GM12864 (cell line): ENCODE measurements at places on chromosomes 7 and 10.

DNA sequence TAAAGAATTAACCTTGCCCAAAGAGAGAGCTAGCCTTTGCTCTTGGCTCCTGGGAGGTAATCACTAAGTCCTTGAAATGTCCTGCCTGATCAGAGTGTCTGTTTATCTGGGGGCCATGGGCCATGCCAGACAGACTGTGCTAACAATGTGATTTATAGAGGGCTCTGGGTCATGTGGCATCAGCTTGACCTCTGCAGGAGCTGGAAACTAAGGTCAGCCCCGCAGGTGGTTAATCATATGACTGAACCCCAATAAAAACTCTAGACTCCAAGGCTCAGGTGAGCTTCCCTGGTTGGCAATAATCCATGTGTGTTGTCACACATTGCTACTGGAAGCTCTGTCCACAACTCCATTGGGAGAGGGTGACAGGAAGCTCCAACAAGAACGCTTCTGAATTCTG lies 47.5 kb downstream of the NDUFB2 start:
- DNase-seq, result no peak

GRCh38 chr10:116723428-116724281 lies 18.7 kb downstream of the HSPA12A start:
- no peak for DNase-seq

- DNase-seq, result no peak
These were observed 145.9 kb downstream of the ARID5B start for GRCh38 chr10:62047228-62047892.

- DNase-seq, result no peak
These were observed 74.2 kb upstream of the TMEM168 start for GRCh38 chr7:112864380-112864779.

DNA sequence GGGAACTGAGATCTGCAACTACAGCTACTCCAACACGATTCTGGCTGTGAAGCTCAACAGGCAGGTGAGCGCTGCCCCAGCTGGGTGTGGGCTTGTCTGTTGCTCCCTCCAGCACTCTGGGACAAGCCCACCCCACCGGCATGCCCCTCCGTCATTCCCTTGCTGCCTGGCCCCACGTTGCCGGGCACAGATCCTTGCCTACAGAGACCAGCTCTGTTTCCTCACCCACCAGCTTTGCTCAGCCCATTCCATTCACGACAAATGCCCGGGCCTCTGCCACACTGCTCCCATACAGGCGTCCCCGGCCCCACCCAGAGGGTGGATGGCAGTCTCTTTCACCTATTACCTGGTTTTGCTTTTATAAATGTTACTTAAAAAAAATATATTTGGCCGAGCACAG lies 24.6 kb downstream of the WIPI2 start:
- no peak for DNase-seq

DNA sequence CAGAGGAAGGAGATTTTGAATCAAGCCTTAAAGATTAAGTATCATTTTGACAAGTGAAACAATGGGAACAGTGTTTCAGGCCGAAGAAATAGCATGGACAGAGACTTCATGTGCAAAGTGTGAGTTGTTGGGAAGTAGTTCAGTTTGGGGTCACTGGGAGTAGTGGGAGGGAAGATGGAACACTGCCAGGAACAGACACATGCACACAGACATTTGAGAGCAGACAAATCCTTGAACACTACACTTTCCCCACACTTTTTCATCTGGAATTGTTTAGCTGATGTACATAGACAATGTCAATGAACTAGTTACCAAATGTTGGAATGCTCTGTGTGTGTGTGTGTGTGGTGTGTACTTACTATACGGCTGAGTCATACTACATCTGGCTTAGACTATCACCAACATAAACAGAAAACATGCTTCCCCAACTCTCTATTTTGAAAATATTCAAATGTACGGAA lies 52.4 kb upstream of the LRRC17 start:
- no peak for DNase-seq

DNA sequence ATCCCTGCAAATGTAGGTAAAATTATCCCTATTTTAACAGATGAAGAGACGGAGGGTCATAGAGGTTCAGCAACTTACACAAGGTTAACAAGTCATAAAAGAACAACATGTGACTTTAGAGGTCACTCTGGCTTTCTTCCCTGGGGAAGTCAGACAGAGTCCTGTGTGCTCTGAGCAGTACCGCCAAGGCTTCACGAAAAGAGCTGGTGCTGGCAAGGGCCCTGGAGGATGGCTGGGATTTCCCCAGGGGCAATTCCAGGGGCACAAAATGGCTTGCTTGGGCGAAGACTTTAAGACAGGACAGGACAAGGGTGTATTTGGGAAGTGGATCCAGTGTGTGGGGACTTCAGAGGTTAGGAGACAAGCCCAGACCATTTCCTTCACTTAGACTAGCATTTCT lies 144.1 kb downstream of the PIP4K2A start:
- no peak for DNase-seq

DNA sequence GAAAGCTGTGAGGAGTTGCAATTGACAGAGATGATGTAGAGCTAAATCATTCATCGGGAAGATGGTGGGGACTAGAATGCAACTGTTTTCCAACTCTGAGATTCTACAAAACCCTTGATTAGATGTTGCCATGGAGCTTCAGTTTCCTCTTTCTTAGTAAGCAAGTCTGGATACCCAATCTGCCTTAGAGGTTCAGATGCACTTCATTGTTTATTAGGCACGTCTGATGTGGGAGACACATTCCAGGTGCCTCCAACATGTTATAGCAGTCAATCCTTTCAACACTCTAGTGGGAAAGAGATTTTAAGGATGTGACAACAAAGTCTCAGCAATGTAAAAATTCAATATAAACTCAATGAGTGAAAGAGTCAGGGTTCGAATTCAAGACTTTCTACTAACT lies 291.3 kb upstream of the PHYHIPL start:
- no peak for DNase-seq

- DNase-seq, result no peak
These were observed 8.4 kb downstream of the FAM237B start for GRCh38 chr7:90312745-90313144.

DNA sequence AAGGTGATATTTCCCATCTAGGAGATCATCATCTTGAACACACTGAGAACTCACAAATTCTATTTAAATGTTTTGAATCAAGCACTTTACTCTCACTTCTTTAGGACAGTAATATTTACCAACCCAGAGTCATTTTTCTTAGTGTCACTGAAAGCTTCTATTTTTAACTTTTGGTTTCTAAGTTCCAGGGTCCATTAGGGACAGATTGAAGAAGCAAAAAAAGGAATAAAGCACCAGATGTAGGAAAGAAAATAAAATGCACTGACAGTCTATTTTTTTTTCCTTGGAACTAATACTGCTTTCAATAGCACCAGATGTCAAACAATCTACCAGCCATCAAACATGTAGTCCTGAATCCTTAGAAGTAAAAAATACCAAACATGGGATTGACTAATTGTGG lies 526.7 kb upstream of the LRRN3 start:
- no peak for DNase-seq

DNA sequence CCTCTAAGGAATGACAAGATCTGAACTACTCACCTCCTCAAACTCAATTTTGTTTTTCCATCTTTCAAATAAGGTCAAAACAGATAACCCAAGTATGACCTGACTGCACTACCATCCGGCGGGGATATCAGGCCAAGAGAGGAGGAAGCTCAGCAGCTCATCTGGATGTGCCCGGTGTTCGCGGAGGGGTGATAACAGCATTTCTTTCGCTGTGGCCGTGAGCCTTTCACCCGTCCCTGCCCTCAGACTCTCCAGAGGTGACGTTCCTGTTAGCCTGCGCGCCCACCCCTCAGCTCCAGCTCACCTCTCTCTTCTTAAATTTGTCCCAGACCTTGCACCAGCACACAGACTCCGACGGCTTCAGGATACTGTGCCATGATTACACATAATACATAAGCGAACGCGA lies 526 bp downstream of the ZNF248 start:
- DNase-seq, result no peak

DNA sequence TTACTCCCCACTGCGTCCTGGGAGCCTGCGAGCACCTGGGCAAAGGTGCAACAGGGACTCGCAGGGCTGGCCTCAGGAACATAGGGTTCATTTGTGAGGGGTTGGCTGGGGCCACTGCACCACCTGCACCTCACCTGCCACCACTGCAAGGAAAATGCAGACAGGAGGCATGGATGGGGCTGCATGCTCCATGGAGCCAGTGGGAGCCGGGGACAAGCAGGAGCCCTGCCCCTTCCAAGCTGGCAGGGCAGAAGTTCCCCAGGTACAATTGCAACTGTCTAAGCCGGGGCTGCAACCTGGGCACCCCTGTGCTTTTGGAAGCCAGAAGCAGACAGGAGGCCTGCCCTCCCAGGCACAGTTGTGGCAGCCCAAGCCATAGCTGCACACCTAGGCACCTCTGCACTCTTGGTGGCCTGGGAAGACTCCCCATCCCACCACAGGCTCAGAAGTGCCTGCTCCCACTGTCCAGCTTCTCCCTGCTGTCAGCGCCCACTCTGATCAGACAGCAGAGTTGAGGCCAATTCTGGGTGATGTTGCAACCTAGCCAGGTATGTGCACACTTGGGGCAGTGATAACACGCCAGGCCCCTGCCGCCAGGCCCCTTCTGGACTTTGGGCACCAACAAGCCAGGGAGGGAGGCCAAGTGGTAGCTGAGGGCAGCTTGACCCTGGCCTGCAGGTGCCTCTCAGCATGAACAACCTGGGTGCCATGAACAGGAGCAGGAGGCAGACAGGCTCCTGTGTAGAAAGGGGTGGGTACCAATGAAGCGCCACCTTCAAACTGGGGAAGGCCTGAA lies 58.2 kb downstream of the TMEM106B start:
- DNase-seq, result no peak

DNA sequence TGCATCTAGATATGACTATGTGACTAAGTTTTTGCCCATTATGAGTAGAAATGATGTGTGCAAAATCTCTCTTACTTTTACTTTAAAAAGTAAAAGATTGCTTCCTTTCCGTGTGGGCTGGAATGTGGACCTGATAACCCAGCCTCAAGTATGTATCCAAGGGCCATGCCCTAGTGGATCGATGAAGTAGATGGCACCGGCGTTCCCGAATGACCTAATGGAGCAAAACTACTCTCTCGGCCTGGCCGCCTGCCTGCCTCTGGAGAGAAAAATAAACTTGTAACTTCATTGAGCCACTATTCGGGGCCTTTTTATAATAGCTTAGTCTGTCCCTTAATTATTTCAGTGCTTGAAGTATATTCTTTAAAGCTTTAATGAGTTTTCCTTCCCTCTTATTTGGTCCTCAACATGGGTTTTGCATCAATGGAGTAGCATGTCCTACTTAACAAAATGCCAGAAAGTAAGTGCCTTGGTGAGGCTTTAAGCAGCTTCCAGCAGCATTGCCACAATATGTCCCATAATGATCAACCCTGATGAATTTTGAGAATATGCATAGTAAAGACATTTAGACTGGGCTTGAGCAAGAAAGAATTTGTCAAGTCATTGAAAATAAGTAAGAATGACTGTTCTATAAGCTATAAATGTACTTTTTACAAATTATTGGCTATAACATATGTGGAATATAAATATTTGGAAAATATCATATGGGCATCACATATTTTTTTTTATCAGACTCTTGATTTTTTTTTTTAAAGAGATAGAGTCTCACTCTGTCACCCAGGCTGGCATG lies 61.4 kb downstream of the PLXDC2 start:
- DNase-seq, result no peak

DNA sequence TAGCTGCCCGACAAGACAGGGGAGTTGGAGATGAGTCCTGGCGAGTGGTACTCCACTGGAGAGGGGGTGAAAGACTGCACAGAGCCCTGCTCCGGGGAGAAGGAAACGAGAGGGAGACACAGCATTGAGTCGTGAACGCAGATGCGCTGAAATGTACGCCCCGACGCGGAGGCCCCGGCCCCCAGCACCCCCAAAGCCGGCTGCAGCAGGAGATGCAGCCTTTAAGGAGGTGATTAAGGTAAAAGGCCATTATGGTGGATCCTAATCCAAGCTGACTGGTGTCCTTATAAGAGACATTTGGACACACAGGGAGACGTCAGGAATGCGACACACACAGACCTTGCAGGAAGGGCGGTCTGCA lies 166.3 kb upstream of the IMMP2L start:
- no peak for DNase-seq
